Bronchial epithelial cell (primary cell): ENCODE measurements at places on chromosomes 16 and 17. TPM values are rescaled to one million over a fixed set of nuclear protein-coding genes. Genes with fewer than 3 reads are reported as not detected.

Gene HS3ST6
- 2.2 TPM in 1 of 2 replicates, not detected in the other for total RNA-seq

Gene BCL6B
- not detected in 2 replicates for total RNA-seq

Gene OSGIN1
- 1.1 and 1.8 TPM in 2 replicates for total RNA-seq

Gene APOBR
- total RNA-seq, result not detected in 2 replicates

Gene WDR90
- total RNA-seq, result 4.2 and 7.2 TPM in 2 replicates

Gene PYCARD
- total RNA-seq, result 88.2 and 147 TPM in 2 replicates

Gene C16orf74
- total RNA-seq, result 157 and 167 TPM in 2 replicates

Gene PLSCR3
- total RNA-seq, result 9.0 and 13.2 TPM in 2 replicates

Gene KRT25
- total RNA-seq, result not detected in 2 replicates

Gene LITAF
- total RNA-seq, result 71.6 and 122 TPM in 2 replicates

Gene TOX3
- under 0.01 and 0.13 TPM in 2 replicates for total RNA-seq

Gene KRT40
- total RNA-seq, result 0.13 TPM in 1 of 2 replicates, not detected in the other

Gene KRTAP4-5
- not detected in 2 replicates for total RNA-seq

Gene HP
- total RNA-seq, result not detected in 2 replicates

Gene CTRB1
- total RNA-seq, result not detected in 2 replicates

Gene ICAM2
- 0.26 and 0.90 TPM in 2 replicates for total RNA-seq

Gene LGALS9B
- under 0.01 and 0.26 TPM in 2 replicates for total RNA-seq

Gene TP53TG3C
- total RNA-seq, result not detected in 2 replicates

Gene SPNS2
- total RNA-seq, result 3.9 and 22.8 TPM in 2 replicates

Gene GAS2L2
- total RNA-seq, result under 0.01 TPM in 1 of 2 replicates, not detected in the other

Gene TVP23A
- not detected in 2 replicates for total RNA-seq

Gene SNF8
- 77.7 and 98.3 TPM in 2 replicates for total RNA-seq

Gene OR4D2
- total RNA-seq, result not detected in 2 replicates

Gene WNT3
- 0.79 and 1.0 TPM in 2 replicates for total RNA-seq

Gene CMTM3
- total RNA-seq, result 1.1 and 1.3 TPM in 2 replicates

Gene OR1F1
- not detected in 2 replicates for total RNA-seq

Gene NPIPB5
- 64.9 and 85.0 TPM in 2 replicates for total RNA-seq
